ENCODE measurements at places on chromosomes 3 and 15. TPM values are rescaled to one million over a fixed set of nuclear protein-coding genes. Genes with fewer than 3 reads are reported as not detected.
A peak's percentile ranks its signal among the peaks of the same experiment; 100 is the strongest.

DNA sequence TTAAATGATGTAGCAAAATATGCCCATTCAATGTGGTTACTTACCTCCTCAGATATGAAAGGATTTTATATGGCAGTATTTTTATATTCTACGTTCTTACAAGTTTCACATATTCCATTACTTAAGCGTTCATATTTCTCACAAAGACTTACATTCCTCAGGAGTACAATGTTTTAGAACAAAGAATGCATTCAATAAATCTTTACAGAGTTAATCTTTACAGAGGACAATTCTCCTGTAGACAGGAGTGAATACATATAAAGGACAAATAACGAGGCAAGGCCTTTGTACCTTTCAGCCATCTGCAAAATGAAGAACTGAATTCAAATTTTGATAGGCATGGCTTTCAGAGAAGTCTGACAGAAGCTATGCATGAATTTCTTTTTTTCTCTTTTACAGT is 1.9 kb downstream of the ZNF80 start:
- no peak overlapping the region for H3K4me3 ChIP-seq
- peaks cover 10% of the 10 kb centered on the region for H3K27me3 ChIP-seq
- no peak for DNase-seq

DNA sequence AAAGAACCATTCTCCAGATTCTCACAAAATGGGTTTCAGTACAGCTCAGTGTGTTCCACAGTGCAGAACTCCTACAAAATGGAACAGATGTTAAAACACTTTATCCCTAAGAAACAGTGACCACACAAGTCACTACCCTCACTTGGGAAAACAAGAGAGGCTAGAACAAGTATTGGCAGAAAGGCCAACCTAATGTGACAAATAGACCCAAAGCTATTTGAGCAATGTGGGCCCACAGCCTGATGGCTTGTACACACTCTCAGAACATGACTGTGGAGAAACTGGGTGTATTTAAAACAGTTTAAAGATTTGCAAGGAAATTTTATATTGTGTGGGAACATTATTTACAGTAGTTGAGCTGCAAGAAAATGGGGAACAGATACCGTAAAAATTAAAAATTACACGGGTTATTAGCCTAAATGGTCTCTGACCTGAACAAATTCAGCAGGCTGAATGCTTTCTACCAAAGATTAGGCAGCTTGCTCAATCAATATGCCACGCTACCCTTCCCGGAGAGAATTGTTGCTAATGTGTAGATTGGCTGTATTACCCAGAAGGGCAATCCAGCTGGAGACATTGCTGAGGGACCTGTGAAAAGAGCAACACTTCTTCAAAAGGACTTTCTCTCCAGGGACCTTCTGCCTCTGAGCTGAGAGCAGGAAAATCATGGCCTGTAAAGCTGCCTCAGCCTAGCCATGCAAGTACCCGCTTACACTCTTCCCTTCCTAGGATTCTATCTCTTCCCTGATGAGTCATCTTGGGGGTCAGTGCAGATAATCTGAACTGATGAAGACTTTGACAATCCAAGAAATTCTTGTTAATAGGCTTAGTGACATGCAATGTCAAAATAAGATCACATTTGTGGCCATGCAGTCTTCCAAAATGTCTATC is 97.1 kb downstream of the STRIT1 start:
- H3K27ac ChIP-seq, result no peak overlapping the region
- no peak for DNase-seq
- H3K4me3 ChIP-seq, result no peak overlapping the region
- H3K27me3 ChIP-seq, result no peaks in the 10 kb centered on the region
- H3K36me3 ChIP-seq, result no peaks in the 10 kb centered on the region
- no peaks in the 10 kb centered on the region for H3K4me1 ChIP-seq

GRCh38 chr3:78986416-78987101 is 781.2 kb downstream of the ROBO1 start:
- no peaks in the 10 kb centered on the region for H3K27me3 ChIP-seq
- no peak for DNase-seq
- H3K4me1 ChIP-seq, result no peaks in the 10 kb centered on the region
- no peaks in the 10 kb centered on the region for H3K36me3 ChIP-seq

DNA sequence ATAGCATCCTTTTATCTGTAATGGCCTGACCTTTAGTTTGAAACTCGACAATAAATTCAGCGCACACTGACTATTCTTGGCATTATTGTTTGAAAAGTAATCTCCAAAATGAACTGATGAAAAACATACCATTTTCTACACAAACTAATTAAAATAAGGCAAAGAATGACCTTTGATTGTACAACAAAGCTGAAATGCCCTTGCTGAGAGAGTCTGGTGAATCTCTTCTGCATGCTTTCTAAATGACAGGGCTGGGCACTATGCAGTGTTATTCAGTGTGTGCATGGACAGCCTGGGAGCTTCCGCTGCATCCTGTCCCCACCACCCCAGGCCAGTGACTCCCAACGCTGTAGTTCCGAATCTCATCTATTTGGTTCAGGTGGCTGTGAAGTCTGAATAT is 530.8 kb downstream of the FOXP1 start:
- DNase-seq, result no peak
- no peaks in the 10 kb centered on the region for H3K27me3 ChIP-seq
- H3K4me3 ChIP-seq, result no peak overlapping the region
- H3K27ac ChIP-seq, result no peak overlapping the region
- peaks cover 44% of the 10 kb centered on the region for H3K4me1 ChIP-seq

GRCh38 chr3:72246685-72247084 is 461.7 kb upstream of the PROK2 start:
- H3K27ac ChIP-seq, result no peak overlapping the region
- no peak for DNase-seq
- H3K36me3 ChIP-seq, result no peaks in the 10 kb centered on the region
- H3K4me1 ChIP-seq, result no peaks in the 10 kb centered on the region
- H3K27me3 ChIP-seq, result peaks cover 34% of the 10 kb centered on the region

Gene ALDH1A2
- not detected for total RNA-seq

DNA sequence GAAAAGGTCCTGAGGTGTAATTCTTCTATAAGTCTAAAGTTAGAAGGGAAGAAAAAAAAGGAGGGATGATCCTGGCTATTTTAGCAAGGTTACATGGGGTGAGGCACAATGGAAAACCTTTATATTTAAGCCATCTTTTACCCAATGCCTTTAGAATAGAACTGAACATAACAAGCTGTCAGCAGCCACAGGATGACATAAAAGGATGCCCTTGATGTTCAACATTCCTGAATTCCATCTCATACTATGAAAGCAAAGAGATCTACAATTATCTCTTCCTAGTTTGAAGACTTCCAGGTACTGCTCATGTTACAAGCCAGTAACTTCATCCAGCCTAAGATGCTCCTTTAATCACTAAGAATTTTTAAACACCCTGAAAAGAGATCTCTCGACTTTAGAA is 26.9 kb downstream of the NEK10 start:
- H3K27me3 ChIP-seq, result no peaks in the 10 kb centered on the region
- no peaks in the 10 kb centered on the region for H3K4me1 ChIP-seq
- peaks cover 1% of the 10 kb centered on the region for H3K36me3 ChIP-seq
- H3K4me3 ChIP-seq, result no peak overlapping the region

GRCh38 chr3:143215059-143215458 is 95.5 kb downstream of the CHST2 start:
- DNase-seq, result no peak
- H3K27me3 ChIP-seq, result no peaks in the 10 kb centered on the region
- H3K4me1 ChIP-seq, result no peaks in the 10 kb centered on the region
- H3K36me3 ChIP-seq, result no peaks in the 10 kb centered on the region
- no peak overlapping the region for H3K27ac ChIP-seq

Gene SYNM
- 5.0 TPM for total RNA-seq

- H3K27ac ChIP-seq, result no peak overlapping the region
- H3K36me3 ChIP-seq, result no peaks in the 10 kb centered on the region
- no peaks in the 10 kb centered on the region for H3K4me1 ChIP-seq
- DNase-seq, result no peak
Measured at GRCh38 chr15:91891788-91892345, 38.4 kb downstream of the SLCO3A1 start.

Gene LCTL
- total RNA-seq, result 8.9 TPM

DNA sequence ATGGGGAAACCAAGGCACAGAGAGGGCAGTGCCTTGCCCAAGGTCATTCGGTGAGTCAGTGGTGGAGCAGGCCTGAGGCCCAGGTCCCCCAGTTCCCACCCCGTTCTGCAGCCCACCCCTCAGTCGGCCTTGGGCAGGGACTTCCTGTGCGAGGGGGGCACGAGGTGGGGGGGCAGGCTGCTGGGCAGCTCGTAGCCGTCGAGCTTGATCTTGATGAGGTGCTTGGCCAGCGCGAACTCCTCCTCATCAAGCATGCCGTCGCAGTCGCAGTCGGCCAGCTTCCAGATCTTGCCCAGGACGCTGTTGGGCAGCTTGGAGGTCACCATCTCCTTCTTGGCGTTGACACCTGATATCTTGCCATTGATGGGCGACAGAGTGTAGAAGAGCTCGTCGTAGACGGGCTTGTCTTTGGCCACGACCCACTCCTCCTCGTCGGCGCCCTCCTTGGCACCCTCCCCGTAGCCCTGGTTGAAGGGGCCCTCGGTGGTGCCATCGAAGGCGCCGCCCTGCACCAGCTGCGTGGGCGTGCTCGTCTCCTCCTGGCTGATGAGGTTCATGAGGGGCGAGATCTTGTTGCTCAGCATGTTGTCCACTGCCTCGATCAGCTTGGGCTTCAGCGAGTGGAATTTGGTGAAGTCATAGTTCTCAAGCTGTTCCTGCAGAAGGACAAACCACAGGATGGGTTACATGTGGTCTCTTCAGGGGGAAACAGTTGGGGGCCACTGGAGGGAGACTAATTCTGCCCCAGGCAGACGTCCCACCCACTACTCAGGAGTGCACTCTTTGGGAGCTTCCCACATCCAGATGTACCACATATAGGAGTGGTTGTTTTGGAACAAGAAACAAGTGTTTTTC is 6.9 kb upstream of the SPTBN5 start:
- H3K27ac ChIP-seq, result no peak overlapping the region
- H3K4me1 ChIP-seq, result no peaks in the 10 kb centered on the region
- H3K36me3 ChIP-seq, result peaks cover 12% of the 10 kb centered on the region
- H3K4me3 ChIP-seq, result no peak overlapping the region

DNA sequence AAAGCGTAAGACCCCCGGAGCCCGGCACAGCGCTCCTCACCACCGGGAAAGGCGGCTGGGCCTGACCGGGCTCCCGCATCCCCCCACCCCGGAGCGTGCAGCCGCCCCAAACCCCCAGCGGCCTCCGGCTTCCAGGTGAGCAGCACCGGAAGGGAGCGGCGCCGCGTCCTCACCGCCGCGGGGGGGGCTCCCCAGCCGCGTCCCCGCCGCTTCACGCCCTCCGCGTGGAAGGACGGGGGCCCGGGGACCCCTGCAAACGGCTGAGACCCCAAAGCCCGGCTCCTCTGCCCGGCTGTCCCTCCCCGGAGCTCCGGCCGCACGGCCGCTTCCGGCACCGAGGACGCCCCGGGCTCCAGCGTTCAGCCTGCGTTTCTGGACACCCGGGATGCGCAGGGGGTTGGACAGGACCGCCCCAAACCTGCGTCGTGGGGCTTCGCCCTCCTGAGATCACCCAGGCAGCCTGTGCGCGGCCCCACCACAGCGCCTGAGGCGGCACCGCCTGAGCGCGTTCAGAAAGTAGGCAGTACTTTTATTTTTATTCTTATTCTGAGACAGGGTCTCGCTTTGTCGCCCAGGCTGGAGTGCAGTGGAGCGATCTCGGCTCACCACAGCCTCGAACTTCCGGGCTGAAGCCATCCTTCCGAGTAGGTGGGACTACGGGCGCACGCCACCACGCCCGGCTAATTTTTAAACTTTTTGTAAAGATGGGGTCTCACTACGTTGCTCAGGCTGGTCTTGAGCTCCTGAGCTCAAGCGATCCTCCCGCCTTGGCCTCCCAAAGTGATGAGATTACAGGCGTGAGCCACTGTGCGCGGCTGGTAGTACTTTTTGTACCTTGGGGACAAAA is 51.6 kb upstream of the BLM start:
- H3K27me3 ChIP-seq, result no peaks in the 10 kb centered on the region
- peak overlapping the region; percentile 52 for H3K4me3 ChIP-seq
- peak overlapping the region; percentile 61 for H3K27ac ChIP-seq
- peaks cover 13% of the 10 kb centered on the region for H3K4me1 ChIP-seq
- DNase-seq, result peak; percentile 58

Gene TEX55
- not detected for total RNA-seq

- H3K27ac ChIP-seq, result no peak overlapping the region
- H3K4me3 ChIP-seq, result no peak overlapping the region
- peaks cover 6% of the 10 kb centered on the region for H3K4me1 ChIP-seq
- DNase-seq, result peak; percentile 31
- H3K27me3 ChIP-seq, result no peaks in the 10 kb centered on the region
Measured at GRCh38 chr15:43930079-43930478, 103.3 kb downstream of the WDR76 start.

Gene GOLGA8O
- total RNA-seq, result 0.36 TPM

DNA sequence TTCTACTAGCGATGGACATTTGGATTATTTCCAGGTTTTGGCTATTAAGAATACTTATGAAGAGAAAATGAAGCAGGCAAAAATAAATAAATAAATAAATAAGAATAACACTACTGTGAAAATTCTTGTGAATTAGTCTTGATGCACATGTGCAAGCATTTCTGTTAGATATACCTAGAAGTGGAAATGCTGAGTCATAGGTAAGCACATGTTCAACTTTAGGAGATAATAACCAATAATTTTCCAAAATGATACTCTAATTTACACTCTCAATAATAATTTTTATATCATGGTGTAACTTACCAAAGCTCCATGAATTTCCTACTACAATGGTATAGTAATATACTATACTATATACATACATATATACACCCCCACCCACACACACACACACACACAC is 23.4 kb downstream of the EMC4 start:
- no peaks in the 10 kb centered on the region for H3K4me1 ChIP-seq
- H3K27me3 ChIP-seq, result no peaks in the 10 kb centered on the region
- H3K4me3 ChIP-seq, result no peak overlapping the region
- no peak overlapping the region for H3K27ac ChIP-seq

Gene COL6A5
- total RNA-seq, result not detected

Gene PCNP
- 87.5 TPM for total RNA-seq

DNA sequence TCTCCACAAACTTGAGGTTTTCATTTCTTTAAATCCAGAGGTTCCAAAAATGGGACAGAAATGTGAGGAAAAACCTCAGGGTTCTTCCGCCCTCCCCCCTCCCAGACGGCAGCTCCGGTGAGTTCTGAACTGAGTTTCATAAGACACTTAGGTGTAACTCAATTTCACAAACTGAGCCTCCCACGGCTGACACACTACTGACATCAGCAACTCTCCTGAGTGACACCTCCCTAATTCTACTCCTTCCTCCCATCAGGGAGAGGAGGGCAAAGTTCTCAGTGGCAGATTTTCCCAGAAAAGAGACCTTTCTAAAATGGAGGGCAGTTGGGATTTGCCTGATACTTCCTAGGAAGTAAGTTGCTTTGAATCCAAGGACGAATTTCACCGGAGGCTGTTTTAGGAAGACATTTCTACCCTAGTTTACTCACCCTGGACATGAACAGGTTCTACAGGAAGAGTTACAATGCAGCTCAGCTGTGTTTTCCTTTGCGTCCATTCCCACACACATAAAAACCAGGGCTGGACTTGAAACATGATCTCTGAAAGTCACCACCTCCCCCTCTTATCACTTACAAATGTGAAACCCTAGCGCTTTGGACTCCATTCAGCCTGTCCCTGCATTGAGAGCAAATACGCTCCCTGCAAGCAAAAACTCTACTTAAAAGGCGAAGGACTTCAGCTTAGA is 78.1 kb upstream of the LMOD3 start:
- H3K4me1 ChIP-seq, result no peaks in the 10 kb centered on the region
- H3K36me3 ChIP-seq, result no peaks in the 10 kb centered on the region
- no peak overlapping the region for H3K4me3 ChIP-seq
- H3K27ac ChIP-seq, result no peak overlapping the region
- peak; percentile 19 for DNase-seq

GRCh38 chr3:126081618-126082361 is 2.1 kb downstream of the SLC41A3 start:
- no peak overlapping the region for H3K4me3 ChIP-seq
- H3K27me3 ChIP-seq, result no peaks in the 10 kb centered on the region
- no peaks in the 10 kb centered on the region for H3K4me1 ChIP-seq
- no peaks in the 10 kb centered on the region for H3K36me3 ChIP-seq
- no peak overlapping the region for H3K27ac ChIP-seq

Gene FETUB
- not detected for total RNA-seq

Data from IMR-90 (cell line).